ENCODE measurements at places on chromosomes 13 and 19. TPM values are rescaled to one million over a fixed set of nuclear protein-coding genes. Genes with fewer than 3 reads are reported as not detected.

Gene NLRP5
- polyA plus RNA-seq: not detected

DNA sequence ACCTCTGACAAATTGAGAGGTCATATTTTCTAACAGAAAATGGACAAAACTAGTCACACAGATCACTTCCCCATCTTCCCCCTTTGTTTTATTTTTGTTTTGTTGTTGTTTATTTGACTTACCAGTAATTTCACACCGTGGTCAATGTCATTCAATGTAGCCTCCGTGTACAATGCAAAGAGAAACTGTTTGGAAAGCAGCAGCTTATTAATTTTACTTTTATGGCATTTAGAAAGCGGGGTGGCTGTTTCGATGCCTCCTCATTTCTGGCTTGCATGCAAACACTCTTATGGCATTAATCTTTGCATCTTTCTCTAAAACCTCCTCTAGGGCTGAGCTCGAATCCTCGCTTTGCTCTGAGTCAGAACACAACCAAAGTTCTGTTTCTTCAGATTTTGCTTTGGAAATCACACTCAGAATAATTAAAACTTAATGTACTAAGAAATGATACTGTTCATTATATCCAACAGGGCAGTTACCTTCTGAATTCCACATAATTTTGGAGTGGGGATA, 77.0 kb downstream of the ZNF536 start:
- no peak for DNase-seq

Gene ZNF99
- polyA plus RNA-seq: 0.79 TPM

GRCh38 chr13:87975035-87975434, 303.9 kb downstream of the SLITRK5 start:
- no peak for DNase-seq

- DNase-seq: no peak
Observed at GRCh38 chr19:2732883-2733282, 6.9 kb downstream of the SLC39A3 start.

Gene LHFPL6
- 47.8 TPM for polyA plus RNA-seq

Gene PSG7
- polyA plus RNA-seq: not detected

- no peak for DNase-seq
Observed at GRCh38 chr19:29117926-29118325, 95.0 kb downstream of the UQCRFS1 start.

- no peak for DNase-seq
Observed at GRCh38 chr19:35341565-35342225, 6.0 kb upstream of the FFAR1 start.

DNA sequence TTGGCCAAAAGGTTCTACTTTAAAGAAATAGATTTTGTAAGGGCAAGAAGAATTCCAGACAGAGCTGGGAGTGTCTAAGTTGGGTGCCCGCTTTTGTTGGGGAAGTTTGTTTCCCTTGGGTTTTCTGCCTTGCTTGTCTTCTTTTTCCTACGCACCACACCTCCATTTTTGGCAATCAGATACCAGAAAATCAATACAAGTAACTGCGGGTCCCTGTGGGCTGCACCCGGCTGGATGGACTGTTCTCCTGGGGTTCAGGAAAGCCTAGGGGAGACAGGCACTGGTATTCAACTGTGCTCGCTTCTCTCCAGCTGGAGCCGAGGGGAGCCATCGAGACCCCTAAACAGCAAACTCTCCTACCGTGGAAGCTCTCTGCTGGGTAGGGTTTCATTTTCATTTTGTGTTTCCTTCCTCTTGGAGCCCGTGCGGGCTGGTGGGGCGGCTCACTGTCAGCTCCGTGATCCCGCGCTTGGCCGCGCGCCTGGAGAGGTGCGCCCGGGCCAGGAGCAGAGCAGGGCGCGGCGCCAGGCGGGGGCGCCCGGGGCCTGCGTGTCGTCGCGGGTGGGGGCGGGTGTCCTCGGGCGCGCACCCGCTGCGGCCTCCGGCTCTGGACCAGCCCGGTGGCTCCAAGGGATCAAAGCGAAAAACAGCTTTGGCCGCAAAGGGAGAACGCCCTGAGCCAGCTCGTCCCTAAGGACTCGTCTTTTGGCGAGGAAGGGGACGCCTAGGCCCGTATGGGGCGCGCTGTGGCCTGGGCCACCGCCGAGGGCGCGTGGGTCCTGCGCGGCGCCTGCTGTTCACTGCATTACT, 347.2 kb downstream of the ZNF536 start:
- no peak for DNase-seq

GRCh38 chr13:52411629-52412028, 5.7 kb upstream of the THSD1 start:
- no peak for DNase-seq

Gene OR7D2
- polyA plus RNA-seq: 0.07 TPM

DNA sequence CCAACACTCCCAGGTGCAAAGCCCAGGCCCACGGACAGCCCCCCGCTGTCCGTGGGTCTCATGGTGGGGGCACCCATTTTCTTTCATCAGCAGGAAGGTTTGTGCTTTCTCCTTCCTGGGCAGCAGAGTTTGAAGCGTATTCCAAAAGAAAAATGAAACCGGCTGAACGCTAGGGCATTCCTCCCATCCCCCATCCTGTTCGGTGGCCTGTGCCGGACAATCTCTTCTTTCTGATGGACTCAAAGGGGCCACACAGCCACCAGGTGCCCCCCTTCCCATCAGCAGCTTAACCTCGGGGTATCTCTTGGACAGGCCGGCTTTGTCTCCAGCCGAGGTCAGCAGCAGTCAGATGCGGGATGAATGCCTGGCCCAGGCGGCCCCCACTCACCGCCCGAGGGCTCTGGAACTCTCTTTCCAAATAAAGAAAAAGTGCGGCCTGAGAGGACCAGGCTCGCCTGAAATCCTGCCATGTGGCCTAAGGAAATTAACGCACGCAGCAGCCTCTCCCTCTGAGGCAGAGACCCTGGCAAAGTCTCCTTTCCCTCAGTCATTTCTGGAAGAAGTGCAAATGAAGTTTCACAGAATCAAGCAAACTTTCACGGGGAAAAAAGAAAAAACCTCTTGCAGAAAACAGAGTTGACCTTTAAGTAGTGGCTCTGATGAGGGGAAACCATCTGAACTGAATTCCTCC, 67.8 kb downstream of the RASA3 start:
- DNase-seq: no peak

DNA sequence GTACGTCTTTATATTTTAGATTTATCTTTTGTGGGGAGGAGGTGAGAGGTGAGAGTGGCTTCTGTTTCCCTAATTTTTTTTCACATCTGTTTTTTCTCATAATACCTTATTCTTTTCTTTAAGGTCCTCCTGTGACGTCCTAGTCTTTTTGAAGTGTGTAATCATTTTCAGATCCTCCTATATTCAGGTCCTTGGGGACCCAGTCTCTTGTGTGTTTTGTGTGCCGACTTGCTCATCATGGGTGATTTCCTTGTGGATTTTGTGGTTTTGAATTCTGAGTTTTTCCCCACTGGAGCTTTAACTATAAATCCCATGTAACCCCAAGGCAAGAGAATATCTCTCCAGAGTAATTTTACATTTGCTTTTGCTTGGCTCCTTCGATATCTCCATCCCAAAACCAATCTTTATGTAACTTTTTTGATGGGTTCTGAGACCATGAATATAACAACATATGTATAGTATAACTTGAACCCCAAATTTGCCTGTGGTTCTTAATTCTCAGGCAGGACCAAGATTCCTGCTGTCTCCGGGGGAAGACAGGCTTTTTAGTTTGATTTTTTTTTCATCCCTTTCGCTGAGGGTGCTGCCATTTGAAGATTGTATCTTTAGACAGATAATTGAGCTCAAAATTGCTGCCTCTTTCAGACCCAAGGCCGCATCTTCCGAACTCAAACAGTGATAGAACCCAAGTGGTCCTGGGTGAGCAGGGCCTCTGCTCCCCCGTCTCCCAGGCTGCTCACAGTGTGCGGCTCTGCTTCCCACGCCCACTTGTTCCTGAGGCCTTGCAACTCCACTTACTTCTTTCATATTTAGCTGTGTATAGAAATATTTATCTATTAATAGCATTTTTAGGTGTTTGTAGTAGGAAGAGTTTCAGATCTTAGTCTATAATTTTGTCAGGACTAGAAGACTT, 59.1 kb upstream of the GPR183 start:
- no peak for DNase-seq

Gene PGLYRP2
- not detected for polyA plus RNA-seq

Gene RFPL4A
- polyA plus RNA-seq: not detected

Gene TMEM221
- 2.8 TPM for polyA plus RNA-seq

- no peak for DNase-seq
Observed at GRCh38 chr13:19618977-19619376, 14.5 kb upstream of the MPHOSPH8 start.

- no peak for DNase-seq
Observed at GRCh38 chr13:28106976-28107375, 6.6 kb upstream of the FLT3 start.

DNA sequence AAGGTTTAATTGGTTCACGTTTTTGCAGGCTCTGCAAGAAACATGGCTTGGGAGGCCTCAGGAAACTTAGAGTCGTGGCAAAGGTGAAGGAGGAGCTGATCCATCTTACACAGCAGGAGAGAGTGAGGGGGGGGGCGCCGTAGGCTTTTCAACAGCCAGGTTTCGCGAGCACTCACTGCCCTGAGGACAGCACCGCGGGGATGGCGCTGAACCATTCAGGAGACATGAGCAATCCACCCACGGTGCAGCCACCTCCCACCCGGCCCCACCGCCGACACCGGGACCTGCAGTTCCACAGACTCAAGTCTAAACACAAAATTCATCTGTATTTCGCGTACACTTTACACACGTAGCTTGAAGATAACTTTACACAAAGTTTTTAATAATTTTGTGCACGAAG, 73.6 kb downstream of the KDM4B start:
- no peak for DNase-seq

- DNase-seq: no peak
Observed at GRCh38 chr19:33821871-33822270, 25.2 kb downstream of the KCTD15 start.

DNA sequence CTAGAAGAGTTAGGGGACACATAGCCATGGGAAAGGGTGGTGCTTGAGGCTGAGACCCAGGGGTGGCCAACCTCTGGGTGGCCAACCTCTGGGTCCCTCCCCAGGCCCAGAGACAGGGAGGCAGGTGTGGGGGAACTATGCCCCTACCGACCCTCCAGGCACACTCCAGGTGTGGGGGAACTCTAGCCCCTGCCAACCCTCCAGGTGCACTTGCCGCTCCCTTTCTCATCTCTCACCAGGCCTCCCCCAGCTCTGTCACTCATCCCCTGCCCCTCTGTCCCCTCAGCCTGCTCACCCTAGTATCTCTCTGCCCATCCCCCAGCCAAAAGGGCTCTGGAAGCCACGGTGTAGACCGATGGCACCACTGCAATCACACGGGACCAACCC, 10.6 kb upstream of the VSTM2B start:
- no peak for DNase-seq

DNA sequence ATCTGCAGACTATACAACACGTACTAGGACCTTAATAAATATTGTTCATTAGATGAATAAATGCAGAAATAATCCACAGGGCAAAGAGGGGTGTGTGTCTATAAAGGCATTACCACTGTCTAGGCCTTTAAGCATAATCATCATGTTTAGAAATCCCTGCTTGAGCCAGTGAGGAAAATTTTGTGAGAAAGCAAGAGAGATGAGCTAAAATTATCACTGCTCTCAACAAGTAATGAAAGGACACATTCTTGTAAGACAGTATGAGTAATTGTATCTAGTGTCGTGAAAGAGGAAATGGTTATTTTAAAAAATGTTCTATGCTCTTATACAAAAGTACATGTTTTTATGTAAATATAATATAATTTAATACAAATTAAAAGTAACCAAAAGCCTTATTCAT, 1699.4 kb downstream of the PCDH9 start:
- no peak for DNase-seq

GRCh38 chr19:15074371-15074770, 7.6 kb upstream of the OR1I1 start:
- no peak for DNase-seq

DNA sequence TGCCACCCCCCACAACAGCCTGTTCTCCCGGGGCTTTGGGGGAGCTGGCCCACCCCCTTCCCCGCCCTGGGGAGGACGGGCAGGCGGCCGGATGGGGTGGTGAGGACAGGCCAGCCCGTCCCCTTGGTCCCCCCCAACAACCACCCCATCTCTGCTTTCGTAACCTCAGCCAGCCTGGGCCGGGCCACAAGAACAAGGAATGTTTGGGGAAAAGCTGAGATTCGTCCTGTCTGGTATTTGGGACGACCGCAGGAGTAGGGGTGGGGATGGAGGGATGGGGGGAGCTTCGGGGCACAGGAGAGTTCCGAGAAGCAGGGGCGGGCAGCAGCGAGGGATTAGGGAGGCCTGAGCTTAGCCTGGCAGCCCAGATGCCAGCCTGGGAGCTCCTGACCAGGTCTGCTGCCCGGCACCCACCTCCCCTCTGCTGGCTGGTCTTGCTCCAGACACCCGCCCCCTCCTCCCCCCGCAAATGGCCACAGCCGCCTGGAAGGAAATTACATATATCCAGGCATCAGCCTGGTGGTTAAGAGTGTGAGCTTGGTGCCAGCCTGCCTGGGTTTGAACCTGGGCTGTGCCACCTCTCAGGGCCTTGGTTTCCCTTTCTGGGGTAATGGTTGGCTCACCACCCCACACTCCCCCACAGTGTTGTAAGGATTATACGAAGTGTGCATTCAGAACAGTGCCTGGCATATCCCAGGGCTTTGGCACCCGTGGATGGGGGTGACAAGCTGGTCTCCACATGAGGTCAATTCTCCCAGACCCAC, at the start of gene PODNL1:
Gene PODNL1 (minus strand): TSS at position 117 of the 764 bp plus-strand sequence. CDS start 236 bp downstream, outside the sequence.
- DNase-seq: no peak

DNA sequence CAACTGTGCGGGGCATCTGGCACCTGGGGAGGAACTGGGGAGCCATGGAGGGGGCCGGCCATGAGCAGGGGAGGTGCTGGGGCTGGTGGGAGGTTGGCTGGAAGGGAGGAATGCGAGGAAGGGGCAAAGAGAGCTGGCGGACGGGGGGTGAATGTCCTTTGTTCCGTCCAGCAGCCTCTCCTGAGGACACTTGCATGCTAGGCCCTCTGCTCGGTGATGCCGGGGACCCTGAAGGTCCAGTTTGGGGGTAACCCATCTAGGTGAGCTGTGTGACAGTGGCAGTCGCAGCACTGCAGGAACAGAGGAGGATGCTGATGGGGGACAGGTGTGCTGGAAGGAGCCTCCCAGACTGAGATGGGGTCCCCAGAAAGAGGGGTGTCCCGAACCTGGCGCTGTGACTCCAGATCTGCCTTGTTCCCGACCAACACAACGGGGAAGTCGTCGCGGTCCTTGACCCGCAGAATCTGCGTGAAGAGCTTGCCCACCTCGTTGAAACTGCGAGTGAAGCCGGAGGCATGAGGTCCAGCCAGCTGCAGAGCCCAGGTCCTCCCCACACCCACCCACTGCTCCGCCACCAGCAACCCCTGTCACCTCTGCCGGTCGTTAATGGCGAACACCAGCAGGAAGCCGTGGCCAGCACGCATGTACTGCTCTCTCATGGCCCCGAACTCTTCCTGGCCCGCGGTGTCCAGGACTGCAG, 3.6 kb downstream of the RRAS start:
- DNase-seq: no peak

Gene CEACAM16
- polyA plus RNA-seq: not detected

DNA sequence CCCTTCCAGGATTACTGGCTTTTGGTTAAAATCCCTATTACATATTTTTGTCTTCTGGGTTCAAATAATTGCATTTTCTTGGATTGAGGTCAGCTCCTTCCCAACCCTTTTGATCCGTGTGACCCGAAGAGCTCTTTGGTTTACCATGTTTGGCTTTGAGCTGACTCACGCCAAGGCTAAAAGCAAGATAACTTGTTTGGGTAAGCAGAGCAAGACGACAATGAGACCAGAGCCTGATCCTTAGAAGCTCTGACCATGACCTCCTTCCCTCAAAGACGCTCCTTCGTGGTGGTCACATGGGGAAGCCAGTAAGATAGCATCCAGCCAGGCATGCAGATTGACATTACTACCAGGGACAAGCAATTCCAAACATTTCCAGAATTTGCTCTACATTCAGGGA, 153.8 kb downstream of the DCT start:
- DNase-seq: no peak

All from right renal pelvis (tissue), 4 donors.